DMS79 (cell line): ENCODE measurements at places on chromosomes 13 and 19.

- DNase-seq, result no peak
Observed at GRCh38 chr13:32173881-32174280, 141.3 kb downstream of the ZAR1L start.

DNA sequence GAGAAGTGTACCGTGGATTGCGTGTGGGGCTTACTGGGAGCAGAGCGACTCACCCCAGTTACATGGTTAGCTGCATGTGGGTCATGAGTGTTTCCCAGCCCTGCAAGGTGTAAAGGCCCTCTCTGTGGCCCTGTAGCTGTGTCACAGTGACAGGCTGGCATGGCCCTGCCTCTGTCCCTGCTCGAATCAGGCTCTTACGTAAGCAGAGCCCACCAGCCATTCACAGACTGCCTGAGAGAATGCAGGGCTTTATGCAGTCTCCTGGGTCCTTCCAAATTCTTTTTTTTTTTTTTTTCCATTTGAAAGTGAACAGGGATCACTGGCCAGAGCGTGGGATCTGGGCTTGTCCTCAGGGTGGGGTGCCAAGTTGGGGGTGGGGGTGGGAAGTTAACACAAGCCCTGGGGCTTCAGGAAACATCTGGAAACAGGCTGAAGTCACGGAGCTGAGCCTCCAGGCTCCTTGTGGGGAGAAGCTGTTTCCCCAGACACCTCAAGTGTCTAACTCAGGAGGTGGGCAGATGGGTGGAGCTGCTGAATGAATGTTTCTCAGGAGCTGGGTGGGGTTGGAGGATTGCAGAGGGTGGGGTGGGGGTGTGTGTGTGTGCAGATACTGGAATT, 13.4 kb downstream of the TECR start:
- no peak for DNase-seq

DNA sequence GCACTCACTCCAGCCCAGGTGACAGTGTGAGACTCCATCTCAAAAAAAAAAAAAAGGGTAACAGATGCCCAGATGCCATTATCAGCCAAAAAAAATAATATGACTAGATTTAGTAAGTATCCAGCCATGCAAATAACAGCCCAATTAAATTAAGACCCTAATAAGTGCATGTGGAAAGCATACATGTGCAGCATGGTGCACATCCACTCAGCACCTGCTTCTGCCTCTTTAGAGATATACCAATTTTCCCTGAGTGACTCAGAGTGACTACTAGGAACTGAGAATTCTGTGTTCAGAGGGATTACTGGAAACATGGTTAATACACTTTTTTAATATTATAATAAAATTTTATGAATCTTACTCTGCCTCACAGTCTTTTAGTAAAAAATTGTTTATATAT, 29.8 kb upstream of the ZNF675 start:
- DNase-seq, result no peak

DNA sequence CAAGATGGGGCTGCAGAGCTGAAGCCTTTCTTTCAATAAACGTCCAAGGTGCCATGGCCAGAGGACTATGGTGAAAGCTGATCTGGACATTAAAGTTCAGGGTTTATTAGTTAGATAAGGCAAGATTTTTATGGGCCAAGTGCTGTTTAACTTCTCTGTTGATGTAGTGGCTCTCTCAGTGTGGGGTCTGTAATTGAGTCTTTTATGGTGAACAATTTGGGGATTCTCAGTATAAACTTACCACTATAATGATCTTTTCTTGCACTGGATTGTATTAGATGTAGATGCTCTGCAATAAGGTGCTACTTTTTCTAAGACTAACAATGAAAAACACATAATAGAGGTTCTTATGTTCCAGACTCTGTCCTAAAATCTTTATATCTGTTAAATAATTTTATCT, 190.1 kb upstream of the KLF12 start:
- DNase-seq, result no peak

- DNase-seq, result no peak
Observed at GRCh38 chr13:70580825-70581224, 472.6 kb upstream of the KLHL1 start.

DNA sequence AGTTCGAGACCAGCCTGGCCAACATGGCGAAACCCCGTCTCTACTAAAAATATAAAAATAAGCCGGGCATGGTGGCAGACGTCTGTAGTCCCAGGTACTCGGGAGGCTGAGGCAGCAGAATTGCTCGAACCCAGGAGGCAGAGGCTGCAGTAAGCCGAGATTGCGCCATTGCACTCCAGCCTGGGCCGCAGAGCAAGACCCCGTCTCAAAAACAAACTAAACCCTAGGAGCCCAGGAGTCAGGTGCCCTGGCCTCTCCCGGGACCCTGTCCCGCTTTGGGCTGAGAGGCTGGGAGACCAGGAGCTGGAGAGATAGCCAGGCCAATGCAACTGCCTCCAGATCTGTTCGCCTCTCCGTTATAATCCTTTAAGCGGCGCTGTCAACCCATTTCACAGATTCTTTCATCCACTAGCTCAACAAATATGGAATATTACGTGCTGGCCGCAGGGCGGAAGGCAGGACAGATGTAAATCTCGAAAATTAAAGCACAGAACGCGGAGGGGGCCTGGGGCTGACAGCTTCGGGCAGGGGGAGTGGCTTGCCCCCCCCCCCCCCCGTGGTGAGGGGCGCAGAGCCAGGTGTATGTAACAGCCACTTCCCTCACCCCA, 5.3 kb upstream of the MYBPC2 start:
- DNase-seq, result no peak

GRCh38 chr19:18865973-18866799, 29.8 kb downstream of the CERS1 start:
- DNase-seq, result no peak

DNA sequence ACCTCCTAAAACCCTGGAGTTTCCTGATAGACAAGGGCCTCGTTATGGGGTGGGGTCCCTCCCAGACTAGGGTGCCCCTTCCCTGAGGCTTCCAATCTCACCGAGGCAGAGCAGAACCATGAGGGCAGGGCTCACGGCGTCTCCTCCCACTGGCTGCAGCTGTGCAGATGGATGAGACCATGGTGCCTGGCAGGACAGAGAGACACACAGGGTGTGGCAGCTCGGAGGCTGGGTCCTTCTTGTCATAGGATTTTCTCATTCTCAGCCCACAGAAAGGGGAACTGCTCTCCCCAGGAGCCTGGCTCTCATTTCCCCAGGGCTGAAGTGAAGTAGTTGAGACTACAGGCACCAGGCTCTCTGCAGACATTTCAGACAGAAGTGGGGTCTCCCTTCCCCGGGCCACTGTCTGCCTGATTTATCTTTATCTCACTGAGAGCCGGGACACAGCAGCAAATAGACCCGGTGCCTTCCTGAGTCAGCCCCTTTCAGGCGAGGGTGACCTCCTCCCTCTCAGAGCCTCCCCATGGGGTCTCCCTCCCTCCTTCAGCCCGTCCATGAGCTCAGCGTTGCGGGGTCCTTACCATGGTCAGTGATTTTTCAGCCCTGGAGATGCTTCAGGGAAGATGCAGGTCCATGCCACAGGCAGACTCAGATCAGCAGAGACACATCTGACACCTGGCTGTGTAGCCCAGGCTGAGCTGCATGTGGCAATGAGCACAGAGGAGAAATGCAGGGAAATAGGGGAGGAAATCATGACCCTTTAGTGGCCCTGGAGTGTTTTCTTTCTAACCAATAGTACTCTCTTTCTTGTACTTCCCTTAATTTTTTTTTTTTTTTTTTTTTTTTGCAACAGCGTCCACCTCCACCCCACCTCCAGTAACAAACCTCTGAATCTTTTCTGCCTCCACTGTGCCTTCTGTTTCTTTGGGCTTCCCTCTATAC, at the start of gene LILRA5:
LILRA5 (minus strand) TSS at position 731 of the 942 bp plus-strand sequence; CDS start at position 584, 147 bp downstream.
- DNase-seq, result no peak

GRCh38 chr13:25764378-25764777, 287.4 kb downstream of the SHISA2 start:
- DNase-seq, result no peak

GRCh38 chr19:38834104-38834490, 2.5 kb upstream of the ECH1 start:
- no peak for DNase-seq

DNA sequence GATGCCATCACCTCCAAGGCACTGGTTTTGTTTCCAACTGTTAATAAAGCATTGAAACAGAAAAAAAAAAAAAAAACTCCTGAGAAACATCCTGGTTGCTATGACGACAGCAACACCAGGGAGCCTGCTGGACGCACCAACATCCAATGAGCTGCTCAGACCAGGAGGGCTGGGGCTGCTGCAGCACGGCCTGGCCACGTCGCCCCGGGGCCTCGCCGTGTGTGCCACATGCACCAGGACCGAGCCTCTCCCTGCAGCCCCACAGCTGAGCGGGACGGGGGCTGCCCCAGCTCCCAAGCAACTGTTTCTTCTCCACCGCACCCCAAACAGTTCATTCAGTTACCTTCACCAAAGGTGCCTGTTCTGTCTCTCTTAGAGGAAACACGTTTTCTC, 54.5 kb downstream of the RASA3 start:
- DNase-seq, result no peak

DNA sequence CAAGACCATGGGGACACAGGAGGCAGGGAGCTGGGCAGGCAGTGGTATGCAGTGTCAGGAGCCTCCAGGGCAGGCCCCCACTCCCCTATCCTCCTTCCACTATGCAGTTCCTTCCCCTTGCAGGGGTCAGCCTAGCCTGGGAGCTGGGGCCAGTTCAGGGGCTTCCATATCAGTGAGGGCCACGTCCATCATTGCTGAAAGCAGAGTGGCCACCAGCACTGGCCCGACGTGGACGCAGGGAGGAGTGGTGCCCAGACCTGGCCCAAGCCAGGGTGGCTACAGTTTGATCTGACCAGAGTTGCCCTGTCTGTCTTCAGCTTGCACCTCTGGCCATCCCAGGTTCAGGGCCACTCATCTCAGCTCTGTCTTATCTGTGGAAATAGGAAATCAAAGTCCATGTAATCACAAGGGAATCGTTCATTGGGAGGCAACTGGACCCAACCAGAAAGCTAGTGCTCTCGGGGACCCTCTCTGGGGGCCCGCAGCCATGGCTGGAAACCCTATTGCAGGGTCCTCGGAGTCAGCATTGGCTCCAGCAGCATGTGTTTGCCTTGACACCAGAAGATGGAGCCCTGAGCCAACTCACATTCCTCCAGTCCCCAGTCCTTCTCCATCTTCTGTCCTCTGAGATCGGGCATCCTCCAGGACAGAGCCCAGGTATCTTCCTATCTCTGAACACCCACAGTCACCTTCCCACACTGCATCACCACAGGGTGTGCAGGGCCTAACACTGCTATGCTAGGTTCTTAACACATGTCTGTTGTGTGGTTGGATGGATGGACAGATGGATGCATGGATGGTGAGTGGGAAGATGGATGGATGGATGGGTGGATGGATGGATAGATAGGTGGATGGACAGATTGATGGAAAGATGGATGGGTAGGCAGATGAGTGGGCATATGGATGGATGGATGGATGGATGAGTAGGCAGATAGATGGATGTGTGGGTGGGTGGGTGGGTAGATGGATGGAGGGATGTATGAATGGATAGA, 75.7 kb upstream of the KCTD15 start:
- DNase-seq, result no peak

- DNase-seq, result no peak
Observed at GRCh38 chr19:8120636-8121480, 28.5 kb downstream of the FBN3 start.

DNA sequence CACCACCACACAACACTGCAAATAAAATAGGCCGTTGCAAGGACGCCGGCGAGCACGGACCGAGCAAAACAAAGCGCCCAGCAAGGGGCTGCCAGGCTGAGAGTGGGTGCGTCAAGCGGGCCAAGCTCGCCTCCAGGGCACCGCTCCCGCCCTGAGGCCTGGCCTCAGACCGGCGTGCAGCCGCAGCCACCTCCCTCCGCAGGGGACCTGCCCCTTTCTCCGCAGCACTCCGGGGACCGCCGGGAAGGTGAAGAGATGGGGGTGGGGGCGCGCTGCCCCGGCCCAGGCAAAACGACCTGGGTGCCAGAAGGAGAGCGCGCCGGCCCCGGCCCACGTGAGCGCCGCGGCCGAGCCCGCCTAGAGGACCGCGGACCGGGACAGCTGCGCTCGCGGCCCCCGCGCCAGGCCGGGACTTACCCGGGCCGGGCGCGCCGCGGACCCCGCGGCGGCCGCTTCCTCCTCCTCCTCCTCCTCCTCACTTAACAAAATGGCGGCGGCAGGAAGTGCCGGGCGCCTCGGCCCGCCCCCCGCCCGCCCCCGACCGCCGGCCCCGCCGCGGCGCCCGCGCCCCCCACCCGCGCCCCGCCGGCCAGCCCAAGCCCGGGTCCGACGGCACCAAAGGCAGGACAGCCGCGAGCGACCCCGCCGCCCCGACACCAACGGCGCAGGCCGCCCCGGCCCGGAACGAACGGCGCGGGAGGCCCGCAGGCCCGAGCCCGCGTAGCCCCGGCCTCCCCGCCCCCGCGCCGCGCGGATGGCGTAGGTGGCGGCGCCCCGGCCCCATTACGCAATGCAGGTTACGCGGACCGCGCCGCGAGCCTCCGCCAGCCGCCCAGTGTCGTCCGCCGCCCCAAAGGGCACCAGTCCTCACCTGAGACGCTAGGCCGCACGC, 674 bp downstream of the BRD4 start:
- no peak for DNase-seq

DNA sequence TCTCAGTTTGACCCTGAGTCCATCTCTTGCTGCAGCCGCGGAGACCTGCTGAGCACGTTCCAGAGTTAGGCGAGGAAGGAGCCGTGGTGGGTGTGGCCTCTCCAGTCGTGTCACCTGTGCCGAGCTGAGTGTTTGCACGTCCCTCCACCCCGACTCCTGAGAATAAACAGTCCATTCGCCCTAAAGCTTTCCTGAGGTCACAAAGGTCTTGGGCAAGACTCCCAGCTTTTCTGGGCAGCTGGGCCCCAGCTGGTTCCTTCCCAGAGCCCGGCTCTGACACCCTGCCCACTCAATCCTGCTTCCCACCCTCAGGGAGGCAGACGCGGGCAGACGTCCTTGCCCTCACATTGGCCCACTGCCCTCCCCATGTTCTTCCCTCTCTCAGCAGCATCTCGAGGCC, 142.2 kb downstream of the KCTD15 start:
- no peak for DNase-seq

DNA sequence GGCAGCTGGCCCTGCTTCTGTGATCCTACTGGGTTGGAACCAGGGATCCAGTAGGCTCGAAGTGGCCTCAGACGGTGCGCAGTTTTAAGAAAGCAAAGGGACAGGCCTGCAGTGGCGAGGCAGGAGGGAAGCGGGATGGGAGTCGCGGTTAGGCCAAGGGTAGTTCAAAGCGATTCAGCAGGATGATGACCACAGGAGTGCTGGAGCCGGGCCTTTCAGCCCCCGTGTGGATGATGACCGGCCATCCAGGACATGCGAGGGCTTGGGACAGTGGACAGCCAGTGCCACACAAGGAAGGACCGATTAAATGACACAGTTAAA, 854 bp downstream of the RNASEH2B start:
- no peak for DNase-seq

DNA sequence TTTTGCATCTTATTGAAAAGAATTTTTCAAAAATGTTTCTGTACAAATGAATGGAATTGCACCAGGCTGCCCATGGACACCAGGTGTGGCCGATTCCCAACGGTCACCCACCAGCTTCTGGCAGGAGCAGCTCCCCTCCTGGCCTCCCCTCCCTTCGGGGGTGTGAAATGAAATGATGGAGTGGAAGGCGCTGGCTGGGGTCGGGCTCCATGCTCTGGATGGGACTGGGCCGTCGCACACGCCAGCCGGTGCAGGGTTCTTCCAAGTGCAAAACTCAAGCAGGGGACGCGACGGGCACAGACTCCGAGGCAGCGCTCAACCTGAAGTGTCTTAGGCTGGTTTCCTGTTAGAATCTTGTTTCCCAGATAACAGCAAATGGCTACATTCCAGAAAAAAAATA, 21.9 kb downstream of the C19orf44 start:
- no peak for DNase-seq

GRCh38 chr13:98576200-98576945, 534 bp downstream of the STK24 start:
- no peak for DNase-seq
